ENCODE measurements at places on chromosomes 7 and 10.

DNA sequence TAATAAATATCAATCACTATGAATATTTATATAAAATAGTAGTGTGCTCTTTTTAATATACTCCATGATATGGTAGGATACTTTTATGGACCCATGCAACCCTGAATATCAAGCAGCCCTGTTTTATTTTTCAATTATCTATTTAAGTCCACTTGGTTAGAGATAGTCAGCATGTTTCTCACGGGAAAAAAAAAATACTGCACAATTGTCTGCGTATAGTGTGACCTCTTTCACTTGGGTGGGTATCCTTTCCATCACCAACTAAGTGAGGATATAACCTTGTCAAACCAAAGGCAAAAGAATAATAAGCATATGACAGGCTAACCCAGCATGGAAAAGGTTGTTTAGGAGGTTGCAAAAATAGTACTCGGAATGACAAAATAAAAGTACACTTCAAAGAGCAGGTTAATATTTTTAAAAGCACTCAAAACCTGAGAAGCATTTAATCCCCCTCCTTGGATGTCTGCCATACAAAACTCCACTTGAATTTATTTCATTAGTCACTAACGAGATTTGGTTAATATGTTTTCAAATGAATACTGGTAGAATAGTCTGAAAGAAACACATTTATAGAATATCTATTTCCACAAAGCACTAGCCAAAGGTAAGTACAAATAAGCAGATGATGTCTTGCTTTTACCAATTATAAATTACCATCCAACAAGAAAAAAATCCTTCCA is 76.5 kb downstream of the IMMP2L start:
- no peak for DNase-seq

DNA sequence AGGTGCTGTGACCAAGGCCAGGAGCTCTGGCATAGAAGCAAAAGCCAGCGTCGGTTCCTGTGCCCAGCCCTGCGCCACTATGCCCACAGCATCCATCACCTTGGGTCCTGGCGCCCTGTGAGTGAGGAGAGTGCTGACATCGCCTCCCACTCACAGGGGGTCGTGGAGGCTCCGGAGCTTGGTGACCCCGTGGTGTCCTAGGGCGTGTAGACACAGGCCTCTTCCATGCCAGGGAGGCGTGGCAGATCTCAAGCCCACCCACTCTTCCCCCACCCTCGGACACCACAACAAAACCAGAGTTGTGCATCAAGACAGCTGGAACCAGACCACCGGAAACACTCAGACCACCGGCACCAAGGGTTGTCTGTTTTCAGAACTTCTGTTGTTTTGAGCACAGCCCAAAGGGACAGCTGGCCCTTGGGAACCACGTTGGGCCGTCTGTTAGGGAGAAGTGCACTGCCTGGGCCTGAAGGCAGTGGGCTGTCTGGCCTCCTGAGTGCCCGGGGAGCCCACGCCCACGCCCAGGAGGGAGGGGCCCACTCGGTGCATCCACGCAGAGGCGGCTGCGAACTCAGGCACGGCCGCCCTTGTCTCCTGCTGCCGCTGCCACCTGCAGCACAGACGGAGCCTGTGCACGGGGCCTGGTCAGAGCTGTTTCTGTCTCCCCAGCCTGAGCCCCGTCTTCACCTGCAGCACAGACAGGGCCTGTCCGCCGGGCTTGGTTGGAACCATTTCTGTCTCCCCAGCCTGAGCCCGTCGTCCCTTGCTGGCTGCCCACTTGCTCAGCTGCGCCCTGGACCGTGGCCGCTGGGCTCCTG is 106.3 kb downstream of the INPP5A start:
- no peak for DNase-seq

DNA sequence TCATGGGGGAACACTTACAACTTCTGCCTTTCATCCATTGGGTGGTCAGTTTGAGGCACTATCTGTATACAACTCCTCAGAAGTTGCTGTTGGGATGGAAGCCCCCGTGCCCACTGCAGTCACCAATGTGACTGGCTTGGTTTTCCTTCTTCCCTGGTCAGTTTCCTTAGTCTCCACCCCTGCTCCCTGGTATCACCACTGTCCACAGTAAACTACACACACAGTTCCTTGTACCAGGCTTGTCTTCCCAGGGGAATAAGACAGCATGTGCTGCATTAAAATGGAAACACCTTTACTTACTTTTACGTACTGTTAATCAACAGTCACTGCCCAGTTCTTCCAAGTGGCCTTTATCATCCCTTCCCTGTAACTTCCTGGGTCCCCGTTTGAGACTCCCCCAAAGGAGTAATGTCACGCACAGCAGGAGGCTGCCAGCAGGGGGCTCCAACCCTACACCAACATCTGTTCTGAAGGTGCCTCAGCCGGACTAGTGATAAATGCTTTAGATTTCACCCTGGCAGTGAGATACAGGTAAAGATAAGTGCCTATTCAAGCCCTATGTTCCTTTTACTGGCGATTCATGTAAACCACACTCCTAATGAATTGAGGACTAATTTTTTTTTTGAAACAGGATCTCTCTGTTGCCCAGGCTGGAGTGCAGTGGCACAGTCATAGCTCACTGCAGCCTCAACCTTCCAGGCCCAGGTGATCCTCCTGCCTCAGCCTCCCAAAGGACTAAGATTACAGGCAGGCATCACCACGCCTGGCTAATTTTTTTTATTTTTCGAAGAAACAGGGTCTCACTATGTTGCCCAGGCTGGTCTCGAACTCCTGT is 45.3 kb upstream of the PIK3AP1 start:
- DNase-seq = peak; percentile 78

DNA sequence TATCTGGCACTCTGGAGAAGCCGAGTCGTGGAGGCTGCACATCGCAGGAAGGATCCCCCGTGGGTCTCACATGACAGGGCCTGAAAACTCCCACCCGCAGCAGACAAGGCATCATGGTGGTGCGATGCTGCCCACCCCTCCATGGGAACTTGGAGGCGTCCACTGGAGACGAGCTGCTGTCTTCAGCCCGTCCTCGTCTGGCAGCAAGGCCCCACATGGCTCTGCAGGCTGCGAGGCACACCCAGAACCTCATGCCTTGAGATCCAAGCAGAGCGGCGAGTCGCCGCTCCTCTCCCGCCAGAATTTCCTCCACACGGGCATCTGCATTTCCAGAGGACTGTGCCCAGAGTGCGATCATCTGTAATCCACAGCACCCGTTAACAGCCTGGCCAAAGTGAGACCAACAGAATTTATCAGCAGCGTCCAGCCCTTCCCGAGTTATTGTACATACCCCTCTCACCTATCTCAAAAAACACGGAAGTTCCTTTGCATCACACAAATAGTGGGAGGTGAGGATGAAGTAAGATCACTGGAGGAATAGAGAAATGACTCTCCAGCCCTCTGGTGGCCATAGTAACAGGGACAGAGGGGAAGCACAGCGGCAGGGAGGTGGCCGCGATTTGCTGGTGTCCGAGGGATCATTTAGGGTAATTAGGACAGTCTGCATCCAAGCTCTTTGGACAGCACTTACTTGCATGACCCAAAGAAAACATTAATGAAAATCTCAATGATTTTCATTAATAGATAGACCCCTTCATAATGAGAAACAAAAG is 292.4 kb downstream of the USP6NL start:
- DNase-seq = no peak

DNA sequence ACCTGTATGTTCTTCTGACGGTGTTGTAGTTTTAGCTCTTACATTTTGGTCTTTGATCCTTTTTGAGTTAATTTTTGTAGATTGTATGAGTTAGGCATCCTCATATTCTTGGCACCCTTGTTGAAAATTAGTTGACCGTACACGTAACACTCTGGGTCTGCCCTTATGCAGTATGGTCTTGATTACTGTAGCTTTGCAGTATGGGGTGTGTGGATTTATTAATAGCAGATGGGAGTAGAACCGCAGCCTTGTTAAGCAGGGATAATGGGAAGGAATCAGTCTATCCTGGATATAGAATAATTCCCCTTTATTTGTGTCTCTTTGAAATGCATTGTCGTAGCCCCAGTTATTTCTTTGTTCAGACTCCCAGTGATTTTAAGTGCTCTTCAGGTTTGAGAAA is 95.5 kb downstream of the UBE3C start:
- no peak for DNase-seq

- DNase-seq = no peak
These were observed 23.3 kb downstream of the RNF133 start for GRCh38 chr7:122675621-122676020.

DNA sequence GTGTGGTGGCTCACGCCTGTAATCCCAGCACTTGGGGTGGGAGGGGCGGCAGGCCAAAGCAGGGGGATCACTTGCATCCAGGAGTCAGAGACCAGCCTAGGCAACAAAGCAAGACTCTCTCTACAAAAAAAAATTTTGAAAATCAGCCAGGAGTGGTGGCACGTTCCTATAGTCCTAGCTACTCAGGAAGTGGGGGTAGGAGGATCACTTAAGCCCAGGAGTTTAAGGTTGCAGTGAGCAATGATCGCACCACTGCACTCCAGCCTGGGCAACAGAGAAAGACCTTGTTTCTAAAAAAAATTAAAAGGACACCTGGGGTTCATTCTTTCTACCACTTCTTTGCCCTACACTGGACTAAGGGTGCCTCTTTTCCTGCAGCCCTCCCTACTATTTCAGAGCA is 15.1 kb downstream of the WAPL start:
- DNase-seq = no peak

Measured in CD4-positive, alpha-beta T cell treated with Interleukin-10 for 1 hour (primary cell).